ENCODE measurements at places on chromosomes 12 and 14.
A peak's percentile ranks its signal among the peaks of the same experiment; 100 is the strongest.

DNA sequence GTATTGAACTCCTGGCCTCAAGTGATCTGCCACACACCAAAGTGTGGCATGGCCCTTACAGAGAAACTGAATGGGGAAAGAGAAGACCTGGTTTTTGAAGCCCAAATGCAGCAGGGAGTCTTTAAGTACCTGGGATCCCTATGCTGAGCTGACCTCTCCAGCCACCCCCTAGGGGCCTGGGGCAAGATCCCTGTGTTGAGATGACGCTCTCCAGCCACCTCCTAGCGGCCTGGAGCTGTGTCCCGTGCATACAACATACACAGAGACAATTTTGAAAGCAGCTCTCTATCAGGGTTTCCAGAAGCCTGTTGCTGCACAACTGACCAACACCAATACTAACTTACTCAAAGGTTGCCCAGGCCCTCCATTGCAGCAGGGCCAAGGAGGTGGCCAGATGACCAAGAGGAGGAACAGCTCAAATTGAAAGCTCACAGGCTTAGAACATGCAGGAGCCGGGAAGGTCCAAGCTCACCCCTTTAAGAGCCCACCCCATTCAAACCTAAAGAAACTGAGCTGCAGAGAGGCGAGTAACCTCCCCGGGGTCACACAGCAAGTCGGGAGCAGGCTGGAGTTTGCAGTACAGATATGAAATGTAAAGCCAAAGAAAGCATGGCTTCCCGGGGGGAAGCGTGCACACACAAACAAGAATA is 31.5 kb downstream of the TTC7B start:
- no peak for DNase-seq

DNA sequence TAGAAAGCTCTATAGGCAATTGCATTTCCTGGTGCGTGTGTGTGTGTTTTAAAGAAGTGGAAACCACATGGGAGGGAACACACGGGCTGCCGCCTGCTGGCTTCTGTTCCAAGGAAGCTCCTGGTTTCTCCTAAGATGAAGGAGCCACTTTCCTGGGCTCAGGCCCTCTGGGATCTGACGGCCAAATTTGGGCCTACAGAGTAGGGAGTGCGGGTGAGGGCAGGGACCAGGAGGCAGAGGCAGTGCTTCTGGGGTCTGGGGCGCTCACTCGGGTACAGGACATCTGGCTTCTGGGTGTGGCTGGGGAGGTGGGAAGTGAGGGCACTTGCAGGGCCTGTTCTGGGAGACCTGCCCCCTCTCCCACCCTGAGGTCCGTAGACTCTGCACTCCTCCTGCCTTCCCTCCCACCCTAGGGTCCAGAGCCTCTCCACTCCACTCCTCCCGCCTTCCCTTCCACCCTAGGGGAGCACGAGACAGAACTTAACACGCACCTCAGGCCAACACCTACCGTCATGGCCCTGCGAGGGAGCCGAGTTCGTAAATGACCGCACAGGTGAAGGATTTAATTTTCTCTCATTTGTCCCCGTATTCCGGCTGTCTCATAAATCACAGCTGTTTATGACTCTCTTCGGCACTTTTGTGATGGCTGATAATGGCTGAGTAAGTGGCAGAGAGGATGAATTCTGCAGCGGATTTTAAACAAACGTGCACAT is 127.7 kb downstream of the KIF26A start:
- no peak for DNase-seq

DNA sequence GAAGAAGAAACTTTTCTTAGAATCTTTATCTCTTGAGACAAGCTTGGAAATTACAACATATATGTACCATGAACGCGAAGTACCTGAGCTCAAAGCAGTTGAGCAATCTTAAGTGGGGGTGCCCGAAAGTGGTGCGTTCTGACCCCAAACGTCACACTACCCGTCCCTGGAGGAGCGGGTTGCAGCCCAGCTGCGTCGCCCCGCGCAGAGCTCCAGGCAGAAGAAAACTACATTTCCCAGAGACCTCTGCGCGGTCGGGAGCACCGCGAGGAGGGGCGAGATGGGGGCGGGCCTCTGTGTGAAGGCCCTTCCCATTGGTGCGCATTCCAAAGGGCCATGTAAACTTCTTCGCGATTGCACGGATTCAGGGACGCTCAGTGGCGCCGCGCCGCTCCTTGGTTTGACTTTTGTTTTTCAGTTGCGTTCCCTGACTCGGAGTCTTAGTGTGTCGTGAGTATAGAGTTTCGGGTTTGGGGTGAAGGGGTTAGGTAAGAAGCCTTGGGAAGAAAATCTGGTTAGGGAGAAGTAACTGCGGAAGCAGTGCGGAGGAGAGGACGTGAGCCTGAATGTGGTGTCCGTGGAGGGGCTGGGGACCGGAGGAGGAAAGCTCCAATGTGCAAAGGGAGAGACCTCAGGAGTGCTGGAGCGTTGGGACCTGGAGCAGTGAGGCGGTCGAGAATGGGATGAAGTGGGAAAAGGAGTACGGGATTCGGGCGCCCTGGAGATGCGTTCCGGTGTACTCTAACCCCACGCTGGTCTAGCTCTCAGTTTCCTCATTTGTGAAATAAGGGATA is at the start of gene CCDC77:
CCDC77 (plus strand) TSS at position 410 of the 794 bp plus-strand sequence. CDS start 7,740 bp downstream, outside the sequence.
- peak; percentile 80 for DNase-seq

DNA sequence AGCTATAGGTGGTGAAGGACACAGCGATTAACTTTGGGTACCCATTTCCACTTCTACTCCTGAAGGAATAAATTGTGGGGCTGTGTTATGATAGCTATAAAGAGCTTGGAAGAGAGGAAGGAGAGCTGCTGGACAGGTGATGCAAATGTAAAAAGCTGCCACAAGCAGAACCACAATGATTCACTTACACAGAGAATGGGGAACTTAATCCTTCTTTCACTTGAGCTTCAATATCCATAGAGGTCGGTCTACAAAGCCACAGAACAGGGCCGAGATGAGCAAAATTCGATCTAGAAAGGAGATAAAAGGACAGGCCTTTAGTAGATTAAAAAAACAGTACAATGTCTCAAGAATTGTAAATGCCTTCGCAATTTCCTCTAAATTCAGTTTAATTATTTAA is 831.1 kb downstream of the LRFN5 start:
- no peak for DNase-seq

GRCh38 chr12:92886131-92886530 is 43.0 kb downstream of the EEA1 start:
- no peak for DNase-seq

GRCh38 chr12:34403706-34404376 is 381.5 kb downstream of the ALG10 start:
- DNase-seq: no peak

GRCh38 chr12:697481-697880 is 34.2 kb upstream of the NINJ2 start:
- DNase-seq: no peak

DNA sequence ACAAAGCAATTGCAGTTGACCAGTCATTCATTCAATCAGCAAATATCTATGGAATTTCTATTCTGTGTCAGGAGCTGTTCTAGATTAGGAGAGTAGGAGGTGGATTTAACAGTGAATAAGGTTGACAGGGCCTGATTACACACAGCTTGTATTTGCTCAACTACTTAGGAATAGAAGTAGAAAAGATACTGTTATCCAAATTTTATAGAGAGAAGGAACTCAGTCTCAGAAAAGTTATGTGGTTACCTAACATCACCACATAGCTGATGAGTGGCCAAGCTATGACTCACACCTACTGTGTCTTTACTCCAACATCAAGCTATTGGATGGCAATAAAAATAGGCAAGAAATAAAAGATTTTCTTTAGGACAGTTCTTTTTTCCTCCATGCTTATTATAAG is 374.8 kb downstream of the RMST start:
- peak; percentile 84 for DNase-seq

- no peak for DNase-seq
Measured at GRCh38 chr14:32694795-32695449, 243.8 kb upstream of the NPAS3 start.

GRCh38 chr12:4595881-4596280 is 33.9 kb downstream of the DYRK4 start:
- no peak for DNase-seq

GRCh38 chr14:92413379-92413778 is 90.4 kb downstream of the SLC24A4 start:
- no peak for DNase-seq

DNA sequence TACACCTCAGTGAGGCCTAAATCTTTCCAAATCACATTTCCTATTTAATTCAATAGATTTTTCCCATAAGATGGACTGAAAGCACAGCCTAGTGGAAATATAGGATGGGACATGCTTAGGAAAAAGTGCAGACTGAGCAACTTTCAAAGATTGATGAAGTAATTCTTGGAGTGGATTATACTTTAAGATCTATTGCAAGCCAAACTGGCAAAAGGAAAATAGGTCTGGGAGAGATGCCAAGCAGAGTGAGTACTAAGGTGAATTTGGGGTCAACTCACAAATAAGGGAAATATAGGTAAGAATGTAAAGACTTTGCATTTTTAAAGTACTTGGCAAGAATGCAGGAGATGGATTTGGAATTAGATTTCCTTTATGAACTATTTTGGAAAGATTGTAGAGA is 170.2 kb upstream of the FOXG1 start:
- DNase-seq: peak; percentile 68

DNA sequence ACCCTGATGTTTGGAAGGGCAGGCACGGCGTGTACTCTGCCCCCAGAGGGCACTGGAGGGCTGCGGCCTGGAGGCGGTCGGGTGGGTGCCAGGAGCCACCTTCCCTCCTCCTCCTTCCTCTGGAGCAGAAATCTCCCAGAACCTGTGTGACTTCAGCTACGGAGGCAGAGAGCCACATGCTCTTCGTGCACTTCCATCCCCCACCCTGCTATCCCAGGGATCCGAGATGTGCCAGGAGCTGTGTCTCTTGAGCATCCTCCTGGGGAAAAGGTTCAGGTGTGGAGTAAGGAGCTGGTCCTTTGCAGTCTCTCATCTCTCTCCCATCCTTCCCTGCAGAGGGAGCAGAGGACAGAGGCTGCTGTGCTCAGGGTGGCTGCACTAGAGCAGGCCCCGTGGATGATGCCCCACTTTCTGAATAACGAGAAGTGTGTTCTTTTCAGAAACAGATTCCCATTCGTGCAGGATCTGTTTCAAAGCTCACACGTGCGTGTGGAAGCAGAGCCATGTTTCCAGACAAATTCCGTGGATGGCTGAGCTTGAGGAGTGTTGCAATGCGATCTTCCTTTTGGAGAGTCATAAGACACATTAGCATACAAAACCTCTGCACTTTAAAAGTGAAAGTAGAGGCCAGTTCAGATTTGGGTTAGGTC is 162.9 kb downstream of the ADGRD1 start:
- DNase-seq: no peak

DNA sequence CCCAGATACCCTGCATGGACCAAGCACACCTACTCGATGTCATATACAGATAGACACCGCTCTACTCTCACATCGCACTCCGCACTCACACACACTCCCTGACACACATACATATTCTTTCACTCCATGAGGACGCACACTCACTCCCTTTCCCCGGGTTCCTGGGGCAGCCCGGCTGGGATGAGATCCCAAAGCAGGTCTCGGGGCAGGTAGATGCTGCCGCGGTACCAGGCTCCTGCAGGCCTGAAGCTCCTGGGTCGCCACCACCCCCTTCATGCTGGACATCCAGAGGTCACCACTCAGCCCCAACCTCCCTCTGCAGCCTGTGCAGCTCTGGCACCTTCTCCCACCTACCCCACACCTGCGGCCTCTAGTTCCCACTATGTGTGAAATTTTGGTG is 2.3 kb downstream of the C1QL4 start:
- no peak for DNase-seq

DNA sequence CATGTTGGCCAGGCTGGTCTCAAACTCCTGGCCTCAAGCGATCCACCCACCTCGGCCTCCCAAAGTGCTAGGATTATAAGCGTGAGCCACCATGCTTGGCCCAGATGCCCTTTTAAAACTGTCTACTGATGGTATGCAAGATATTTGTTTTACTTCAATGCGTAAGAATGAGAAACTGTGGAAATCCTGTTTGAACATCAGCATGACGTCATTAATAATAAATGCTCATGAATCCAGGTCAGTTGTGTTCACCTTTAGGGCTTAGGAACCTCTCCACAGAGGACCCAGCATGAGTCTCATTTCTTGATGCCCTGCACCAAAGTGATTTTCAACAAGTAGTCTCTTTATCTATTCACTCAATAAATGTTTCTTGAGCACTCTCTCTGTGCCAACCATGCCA is 34.5 kb upstream of the FOS start:
- DNase-seq: peak; percentile 32

GRCh38 chr12:113062502-113063395 is 6.2 kb downstream of the DTX1 start:
- DNase-seq: no peak

- no peak for DNase-seq
Measured at GRCh38 chr14:59137256-59137655, 51.2 kb upstream of the DAAM1 start.

DNA sequence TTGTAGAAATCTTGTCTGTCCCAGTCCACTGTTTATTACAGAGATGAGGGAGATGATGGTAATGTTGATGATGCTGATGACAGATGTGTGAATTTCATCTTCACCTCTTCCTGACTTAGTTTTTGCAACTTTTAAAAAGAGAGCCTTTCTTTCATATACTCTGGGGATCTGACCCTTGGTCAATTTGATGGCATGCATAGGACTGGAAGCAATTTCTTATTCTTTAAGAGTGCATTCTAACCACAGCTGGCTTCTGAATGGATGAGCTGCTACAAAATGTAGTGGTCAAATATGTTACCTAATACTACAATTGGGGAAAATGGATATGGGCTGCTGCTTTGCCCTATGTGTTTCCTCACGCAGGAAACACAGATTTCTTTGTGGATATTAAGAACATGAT is 80.8 kb downstream of the MYRFL start:
- no peak for DNase-seq

- peak; percentile 75 for DNase-seq
Measured at GRCh38 chr14:61587081-61587713, 108.1 kb upstream of the HIF1A start.

DNA sequence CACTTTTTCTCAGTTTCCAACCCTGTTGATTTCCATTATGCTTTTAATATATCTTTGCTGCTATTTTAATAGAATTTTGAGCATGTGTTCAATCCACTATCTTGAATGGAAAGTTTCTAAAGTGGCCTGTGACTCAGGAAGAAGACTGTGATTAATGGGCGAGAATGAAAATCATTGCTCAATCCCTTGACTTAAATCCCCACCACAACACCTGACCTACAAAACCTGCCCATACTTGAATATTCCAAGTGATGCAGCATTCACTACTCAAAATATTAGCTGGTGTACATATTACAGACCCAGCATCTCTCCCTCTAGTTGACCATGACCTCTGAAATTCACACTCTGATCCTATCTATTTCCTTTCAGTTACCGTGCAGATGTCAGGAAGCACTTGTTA is 1.3 kb upstream of the OAS3 start:
- peak; percentile 99 for DNase-seq

GRCh38 chr12:46958599-46959290 is 120.7 kb upstream of the PCED1B start:
- DNase-seq: no peak

- DNase-seq: no peak
Measured at GRCh38 chr12:63949902-63950301, 105.4 kb downstream of the SRGAP1 start.

Measured in bronchial epithelial cell (primary cell).